ENCODE measurements at places on chromosomes 2 and 18.

GRCh38 chr2:121709776-121710469 is 26.8 kb downstream of the NIFK start:
- DNase-seq = no peak

GRCh38 chr2:175567435-175568061 is 386.0 kb upstream of the ATP5MC3 start:
- no peak for DNase-seq

GRCh38 chr2:238122287-238123217 is 15.9 kb upstream of the KLHL30 start:
- no peak for DNase-seq

GRCh38 chr18:75502286-75502685 is 74.8 kb upstream of the SMIM21 start:
- DNase-seq = no peak

- no peak for DNase-seq
Observed at GRCh38 chr2:210782222-210782621, 225.8 kb downstream of the CPS1 start.

- DNase-seq = no peak
Observed at GRCh38 chr2:239312081-239312511, 88.7 kb downstream of the HDAC4 start.

GRCh38 chr2:216619411-216620393 is 13.5 kb upstream of the IGFBP2 start:
- DNase-seq = no peak

DNA sequence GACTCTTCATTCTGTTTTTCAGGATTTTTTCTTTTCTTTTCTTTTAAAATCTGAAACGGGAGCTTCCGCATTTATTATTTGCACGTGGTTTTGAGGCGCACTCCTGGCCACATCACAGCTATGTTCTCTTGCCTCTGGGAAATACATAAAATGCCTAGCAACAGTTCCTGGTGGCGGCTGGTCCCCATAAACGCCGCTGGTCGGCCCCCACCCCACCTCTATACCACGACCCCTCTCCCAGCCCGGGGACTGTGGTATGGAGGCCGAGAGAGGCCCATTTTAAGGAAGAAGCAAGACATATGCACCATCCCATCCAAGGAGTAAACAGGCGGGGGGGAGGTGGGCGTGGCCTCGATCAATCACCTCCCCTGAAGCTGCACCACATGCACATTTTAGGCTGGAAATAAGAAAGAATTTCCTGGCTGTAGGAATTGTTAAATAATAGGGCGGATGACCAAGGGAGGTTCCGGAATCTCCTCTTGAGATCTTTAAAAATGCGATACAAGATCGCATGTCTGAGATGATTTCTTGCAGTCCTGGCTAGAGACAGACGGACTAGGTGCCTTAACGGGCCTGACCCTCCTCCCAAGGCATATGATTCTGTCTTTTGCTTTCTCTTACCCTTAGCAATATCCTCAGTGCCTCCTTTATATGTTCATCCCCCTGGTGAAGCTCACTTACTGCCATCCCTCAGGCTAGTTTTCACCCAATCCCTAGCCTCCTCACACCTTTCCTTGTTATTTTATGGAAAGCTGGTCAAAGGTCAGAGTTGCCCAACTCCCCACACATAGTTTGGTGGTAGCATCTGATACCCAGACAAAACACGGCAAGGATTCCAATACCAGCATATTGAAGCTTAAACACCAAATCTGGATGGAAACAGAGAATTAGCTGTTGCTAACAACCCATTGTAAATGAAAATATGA is 82.4 kb downstream of the BCL2 start:
- DNase-seq = no peak

DNA sequence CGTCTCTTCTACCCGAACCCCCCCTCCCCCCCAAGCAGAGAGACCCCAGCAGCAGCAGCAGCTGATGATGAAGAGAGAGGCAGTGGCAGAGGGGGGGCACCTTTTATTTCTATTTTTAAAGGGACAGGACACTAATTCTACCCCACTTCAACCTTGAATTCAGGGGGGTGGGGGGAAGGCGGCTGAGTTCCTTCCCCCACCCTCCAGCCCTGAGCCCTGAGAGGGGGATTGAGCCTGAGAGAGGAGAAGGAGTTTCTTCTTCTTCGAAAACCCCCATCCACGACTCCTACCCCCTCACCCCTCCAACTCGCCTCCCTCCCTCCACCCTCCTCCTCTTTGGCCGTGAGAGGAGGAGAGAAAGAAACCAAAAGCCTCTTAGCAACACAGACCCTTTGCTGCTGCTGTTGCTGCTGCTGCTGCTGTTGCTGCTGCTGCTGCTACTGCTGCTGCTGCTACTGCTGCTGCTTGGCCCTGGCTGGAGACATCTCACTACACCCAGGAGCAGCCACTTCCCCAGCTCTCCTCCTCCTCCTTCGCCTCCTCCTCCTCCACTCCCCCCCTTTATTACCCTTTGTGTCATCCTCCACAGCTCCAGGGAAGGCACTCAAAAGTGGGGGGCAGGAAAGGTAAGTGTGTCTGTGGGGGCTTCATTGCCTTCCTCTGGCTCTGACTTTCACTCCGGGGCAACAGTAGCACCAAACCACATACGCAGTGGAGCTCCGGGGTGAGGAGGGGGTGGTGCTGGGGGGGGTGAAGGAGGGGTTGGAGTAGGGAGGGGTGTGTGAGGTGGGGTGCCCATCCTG is at the start of gene MBD5:
Gene MBD5 (plus strand): TSS at position 33 of the 803 bp plus-strand sequence.
- DNase-seq = peak; percentile 35

DNA sequence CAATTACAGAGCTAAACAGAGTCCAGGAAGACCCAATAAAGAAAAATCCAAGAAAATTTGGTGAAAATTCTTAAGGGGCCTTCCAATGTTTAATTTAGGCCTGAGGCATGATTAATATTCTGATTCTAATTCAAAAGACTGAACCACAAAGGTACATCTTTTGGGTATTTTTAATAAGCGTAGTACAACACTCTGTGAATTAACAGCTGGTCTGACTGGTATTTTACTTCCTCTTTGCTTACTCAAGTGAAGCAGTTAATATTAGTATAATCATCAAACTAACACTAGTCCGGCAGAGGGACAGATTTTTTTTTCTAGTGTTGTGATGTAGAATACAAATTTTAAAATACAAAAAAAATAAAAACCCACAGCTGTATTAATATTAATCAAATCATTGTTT is 652.9 kb downstream of the NR4A2 start:
- DNase-seq = no peak

- DNase-seq = no peak
Observed at GRCh38 chr2:129720360-129720759, 259.1 kb upstream of the RAB6C start.

DNA sequence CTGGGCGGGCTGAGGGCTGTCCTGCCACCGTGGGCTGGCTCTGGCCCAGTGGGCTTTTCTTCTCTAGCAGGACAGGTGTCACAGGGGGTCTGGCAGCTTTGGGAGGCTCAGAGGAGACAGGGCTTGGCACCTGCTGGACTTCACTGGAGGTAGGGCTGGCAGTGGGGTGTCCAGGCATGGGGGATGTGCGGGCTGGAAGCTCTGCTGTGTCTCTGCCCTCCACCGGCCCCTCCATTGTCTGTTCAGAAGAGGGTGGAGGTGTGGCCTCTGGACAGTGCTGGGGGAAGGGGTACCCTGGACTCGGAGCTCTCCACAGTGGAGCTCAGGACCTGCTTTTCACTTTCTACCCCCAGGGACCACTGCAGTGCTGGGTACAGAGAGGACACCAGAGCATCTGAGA is 9.2 kb downstream of the PTPRN start:
- DNase-seq = no peak

GRCh38 chr2:60309941-60310660 is 243.4 kb downstream of the BCL11A start:
- no peak for DNase-seq

GRCh38 chr18:11175266-11175979 is 26.1 kb upstream of the PIEZO2 start:
- no peak for DNase-seq

- no peak for DNase-seq
Observed at GRCh38 chr2:130870779-130871178, 34.1 kb downstream of the ARHGEF4 start.

DNA sequence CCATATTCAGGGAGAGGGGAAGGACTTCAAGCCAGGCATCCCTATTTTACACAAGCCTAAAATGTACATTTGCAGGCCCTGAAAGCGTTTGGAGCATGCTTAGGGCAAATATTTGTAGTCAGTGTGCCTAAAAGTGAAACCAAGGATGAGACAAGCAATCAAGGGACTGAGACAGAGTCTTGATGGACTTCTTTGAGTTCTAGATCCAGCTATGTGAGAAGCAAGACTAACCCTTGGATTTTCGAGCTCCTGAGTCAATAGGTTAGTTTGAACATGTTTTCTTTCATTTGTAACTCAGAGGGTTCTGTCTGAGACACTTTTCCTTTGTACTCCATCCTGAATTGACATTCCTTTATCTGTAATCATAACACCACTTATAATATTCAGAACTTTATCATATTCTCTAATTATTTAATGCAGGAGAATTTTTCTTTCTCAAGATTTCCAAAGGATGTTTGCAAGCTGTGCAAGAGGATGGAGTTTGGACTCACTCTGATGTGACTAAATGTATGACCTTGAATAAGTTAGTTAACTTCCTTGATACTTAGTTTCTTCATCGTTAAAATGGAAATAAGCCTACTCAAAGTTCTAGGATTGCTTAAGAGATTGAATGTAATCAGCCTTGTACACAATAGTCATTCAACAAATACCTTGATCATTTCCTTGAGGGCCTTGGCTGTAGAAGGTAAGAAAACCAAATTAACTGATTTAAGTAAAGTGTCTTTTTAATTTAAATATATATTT is 1237.8 kb upstream of the ZEB2 start:
- DNase-seq = no peak

GRCh38 chr2:152056418-152056817 is 42.4 kb downstream of the CACNB4 start:
- no peak for DNase-seq

- DNase-seq = no peak
Observed at GRCh38 chr2:219871351-219871750, 243.9 kb downstream of the SLC4A3 start.

DNA sequence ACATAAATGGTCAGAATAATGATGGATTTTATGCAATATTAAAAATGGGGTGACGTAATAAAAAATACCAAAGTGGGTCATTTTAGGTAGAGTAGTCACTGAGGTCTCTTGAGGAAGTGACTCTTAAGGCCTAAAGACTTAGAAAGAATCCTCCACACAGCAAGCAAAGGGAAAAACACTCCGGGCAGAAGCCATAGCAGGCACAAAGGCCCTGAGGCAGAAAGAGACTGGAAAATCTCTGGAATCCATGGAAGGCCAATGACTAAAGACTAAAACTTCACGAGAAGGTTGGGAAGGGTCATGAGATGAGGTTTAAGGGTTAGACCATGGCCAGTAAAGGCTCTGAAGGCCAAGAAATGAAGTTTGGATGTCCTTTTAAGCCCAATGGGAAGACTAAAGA is 36.9 kb downstream of the MAIP1 start:
- no peak for DNase-seq

- no peak for DNase-seq
Observed at GRCh38 chr2:138819964-138820363, 39.8 kb upstream of the NXPH2 start.

- DNase-seq = no peak
Observed at GRCh38 chr18:74456349-74457042, 612 bp downstream of the DIPK1C start.

- DNase-seq = no peak
Observed at GRCh38 chr2:218343591-218343990, 13.1 kb upstream of the CATIP start.

GRCh38 chr2:65495251-65495877 is 63.0 kb upstream of the SPRED2 start:
- DNase-seq = no peak

- DNase-seq = no peak
Observed at GRCh38 chr2:153474407-153474806, 4.2 kb downstream of the RPRM start.

- DNase-seq = no peak
Observed at GRCh38 chr2:165471349-165471950, 2.0 kb downstream of the CSRNP3 start.

GRCh38 chr18:29060349-29060748 is 883.4 kb upstream of the CDH2 start:
- no peak for DNase-seq

DNA sequence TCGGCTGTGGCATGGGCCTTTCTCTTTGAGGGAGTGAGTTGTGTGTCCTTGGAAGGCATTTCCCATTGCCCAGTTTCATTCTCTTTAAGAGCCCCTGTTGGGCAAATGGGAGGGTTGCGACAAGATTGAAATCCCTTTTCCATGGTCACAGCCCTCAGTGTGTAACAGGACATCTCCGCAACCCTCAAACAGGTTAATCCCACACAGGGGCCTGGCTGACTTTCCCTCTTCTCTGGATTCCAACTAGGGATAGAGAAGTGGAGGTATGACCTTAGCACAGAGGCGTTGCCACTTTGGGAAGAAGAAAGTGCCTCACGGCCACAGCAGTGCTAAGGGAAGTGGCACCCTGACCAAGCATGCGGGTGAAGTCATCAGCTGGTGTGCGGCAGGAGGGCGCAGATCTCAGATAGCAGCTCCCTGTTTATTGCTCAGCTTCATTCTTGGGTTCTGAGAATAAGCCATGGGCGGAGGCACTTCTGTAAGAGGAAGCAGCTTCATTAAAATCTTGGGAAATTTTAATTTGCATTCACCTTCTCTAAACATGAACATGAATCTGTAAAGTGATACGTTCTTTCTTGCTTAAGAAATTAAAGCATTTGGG is 256.5 kb downstream of the GBX2 start:
- no peak for DNase-seq

- DNase-seq = no peak
Observed at GRCh38 chr2:8984157-8984556, 19.3 kb downstream of the MBOAT2 start.

DNA sequence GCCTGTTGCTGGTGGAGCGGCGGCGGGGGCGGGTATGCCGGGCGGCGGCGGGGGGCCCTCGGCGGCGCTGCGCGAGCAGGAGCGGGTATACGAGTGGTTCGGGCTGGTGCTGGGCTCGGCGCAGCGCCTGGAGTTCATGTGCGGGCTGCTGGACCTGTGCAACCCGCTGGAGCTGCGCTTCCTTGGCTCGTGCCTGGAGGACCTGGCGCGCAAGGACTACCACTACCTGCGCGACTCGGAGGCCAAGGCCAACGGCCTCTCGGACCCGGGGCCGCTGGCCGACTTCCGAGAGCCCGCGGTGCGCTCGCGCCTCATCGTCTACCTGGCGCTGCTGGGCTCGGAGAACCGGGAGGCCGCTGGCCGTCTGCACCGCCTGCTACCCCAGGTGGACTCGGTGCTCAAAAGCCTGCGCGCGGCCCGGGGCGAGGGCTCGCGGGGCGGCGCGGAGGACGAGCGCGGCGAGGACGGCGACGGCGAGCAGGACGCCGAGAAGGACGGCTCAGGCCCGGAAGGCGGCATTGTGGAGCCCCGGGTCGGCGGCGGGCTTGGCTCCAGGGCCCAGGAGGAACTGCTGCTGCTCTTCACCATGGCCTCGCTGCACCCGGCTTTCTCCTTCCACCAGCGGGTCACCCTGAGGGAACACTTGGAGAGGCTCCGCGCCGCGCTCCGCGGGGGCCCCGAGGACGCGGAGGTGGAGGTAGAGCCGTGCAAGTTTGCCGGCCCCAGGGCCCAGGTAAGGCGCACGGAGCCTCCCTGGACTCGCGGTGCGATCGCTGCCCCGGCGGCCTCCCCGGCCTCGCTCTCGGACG is 1.0 kb downstream of the ZCCHC2 start:
- peak; percentile 20 for DNase-seq

Measured in activated CD4-positive, alpha-beta T cell treated with anti-CD3 and anti-CD28 coated beads for 24 hours (primary cell).